ENCODE measurements at places on chromosomes 16 and 17.
A peak's percentile ranks its signal among the peaks of the same experiment; 100 is the strongest.

GRCh38 chr17:2777242-2777867 is 18.9 kb upstream of the RAP1GAP2 start:
- no peak for DNase-seq

GRCh38 chr16:30948667-30949649 is at the start of gene ORAI3:
ORAI3 (plus strand) TSS chr16:30949068; CDS start chr16:30949290, 222 bp downstream.
- DNase-seq: peak; percentile 90

GRCh38 chr17:40371261-40371929 is 6.9 kb upstream of the GJD3 start:
- DNase-seq: no peak

- DNase-seq: no peak
Observed at GRCh38 chr17:4369557-4370230, 3.2 kb upstream of the UBE2G1 start.

DNA sequence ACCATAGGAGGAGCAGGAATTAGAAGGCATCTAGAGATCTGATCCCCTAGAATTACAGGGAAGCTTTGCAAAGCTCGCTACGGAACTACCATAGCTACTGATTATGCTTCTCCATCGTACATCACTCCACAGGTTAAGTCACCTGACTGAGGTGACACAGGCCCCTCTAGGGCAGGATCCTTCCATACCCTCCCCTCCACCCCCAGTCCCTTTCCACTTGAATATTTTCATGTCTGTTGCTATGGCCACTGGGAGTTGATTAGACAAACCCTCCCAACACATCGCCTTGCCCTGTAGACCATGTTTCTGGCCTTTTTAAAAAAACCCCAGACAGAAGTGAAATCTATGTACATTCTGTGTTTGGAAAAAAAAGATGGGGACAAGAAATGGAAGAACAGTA is 287.1 kb downstream of the SOX9 start:
- no peak for DNase-seq

GRCh38 chr17:57662041-57662440 is 83.1 kb downstream of the CCDC182 start:
- no peak for DNase-seq

GRCh38 chr16:52350031-52350642 is 196.8 kb downstream of the TOX3 start:
- no peak for DNase-seq

DNA sequence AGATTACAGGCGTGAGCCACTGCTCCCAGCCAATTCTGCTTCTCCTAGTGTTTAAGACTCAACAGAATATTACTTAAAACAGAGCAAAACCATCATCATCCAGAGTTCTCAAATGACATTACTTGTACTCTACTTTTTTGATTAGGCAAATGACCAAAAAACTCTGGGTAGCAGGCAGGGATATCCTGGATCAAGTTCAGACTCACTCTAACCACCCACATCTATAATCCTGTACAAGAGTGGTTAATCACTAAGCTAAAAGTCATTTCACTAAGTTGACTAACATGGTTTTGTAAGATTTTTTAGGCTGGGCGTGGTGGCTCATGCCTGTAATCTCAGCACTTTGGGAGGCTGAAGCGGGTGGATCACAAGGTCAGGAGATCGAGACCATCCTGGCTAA is 6.8 kb downstream of the NAE1 start:
- DNase-seq: no peak

DNA sequence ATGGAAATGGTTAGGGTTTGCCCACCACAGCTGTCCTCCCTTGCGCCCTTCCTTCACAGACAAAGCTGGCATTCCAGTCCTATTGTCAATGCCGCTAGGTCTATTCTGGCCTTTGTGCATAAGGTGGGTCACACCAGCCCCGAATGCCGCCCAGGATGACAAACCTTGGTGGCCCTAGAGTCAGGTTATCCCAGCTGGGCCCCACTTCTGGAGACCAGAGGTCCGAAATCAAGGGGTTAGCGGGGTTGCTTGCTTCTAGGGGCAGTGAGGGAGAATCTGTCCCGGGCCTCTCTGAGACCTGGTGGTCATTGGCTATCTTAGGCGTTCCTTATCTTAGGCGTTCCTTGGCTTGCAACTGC is 472.1 kb downstream of the SOX9 start:
- no peak for DNase-seq

- no peak for DNase-seq
Observed at GRCh38 chr16:47884116-47884725, 271.6 kb downstream of the ABCC12 start.
